ENCODE measurements at places on chromosomes 16 and 17.
A peak's percentile ranks its signal among the peaks of the same experiment; 100 is the strongest.

DNA sequence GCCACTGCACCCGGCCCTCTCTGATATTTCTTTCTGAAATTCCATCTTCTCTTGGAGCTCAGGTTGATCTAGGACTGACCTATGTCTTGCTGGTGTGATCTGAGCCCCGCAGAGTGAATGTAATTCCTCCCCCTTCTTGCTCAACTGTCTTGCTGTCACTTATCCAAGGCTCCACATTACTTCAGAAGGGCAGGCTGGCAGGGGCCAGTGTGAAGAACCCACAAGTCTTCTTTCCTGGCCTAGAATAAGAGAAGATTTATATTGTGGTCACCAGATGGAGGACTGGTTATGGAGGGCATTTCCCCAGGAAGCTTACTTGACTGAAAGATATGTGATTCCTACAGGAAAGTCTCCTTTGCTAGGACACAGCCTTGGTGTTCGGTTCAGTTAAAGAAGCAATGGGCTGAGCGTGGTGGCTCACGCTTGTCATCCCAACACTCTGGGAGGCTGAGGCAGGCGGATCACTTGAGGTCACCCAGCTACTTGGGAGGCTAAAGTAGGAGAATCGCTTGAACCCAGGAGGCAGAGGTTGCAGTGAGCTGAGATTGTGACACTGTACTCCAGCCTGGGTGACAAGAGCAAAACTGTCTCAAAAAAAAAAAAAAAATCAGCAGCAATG lies 13.4 kb downstream of the ITGAL start:
- DNase-seq: peak; percentile 6

DNA sequence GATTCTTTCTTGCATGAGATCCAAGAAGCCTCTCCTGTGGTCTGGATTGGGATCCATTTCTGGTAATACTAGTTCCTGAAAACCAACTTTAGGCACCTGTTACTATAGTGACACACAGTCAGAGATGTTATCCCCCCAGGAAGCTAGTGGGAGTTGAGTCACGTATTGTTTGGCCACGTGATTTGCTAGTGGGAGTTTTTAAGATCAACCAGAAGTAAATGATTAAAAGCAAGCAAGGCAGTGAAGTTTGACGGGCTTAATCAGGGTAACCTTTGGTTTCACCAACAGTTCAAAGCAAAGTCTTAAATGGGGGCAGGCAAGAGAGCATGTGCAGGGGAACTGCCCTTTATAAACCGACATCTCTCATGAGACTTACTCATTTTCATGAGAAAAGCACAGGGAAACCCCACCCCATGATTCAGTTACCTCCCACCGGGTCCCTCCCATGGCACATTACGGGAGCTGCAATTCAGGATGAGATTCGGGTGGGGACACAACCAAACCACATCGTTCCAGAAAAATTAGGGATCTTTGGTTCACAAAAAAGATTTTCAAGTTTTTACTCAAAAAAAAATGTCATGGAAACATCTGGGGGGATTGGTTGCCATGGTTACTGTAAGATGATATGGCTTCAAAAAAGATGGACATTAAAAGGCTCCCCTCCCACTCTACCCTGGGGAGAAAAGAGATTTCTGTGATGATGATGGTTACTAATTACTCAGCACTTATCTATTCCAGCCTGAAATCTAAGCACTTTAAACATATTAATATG lies 483.1 kb upstream of the ERCC4 start:
- DNase-seq: no peak

DNA sequence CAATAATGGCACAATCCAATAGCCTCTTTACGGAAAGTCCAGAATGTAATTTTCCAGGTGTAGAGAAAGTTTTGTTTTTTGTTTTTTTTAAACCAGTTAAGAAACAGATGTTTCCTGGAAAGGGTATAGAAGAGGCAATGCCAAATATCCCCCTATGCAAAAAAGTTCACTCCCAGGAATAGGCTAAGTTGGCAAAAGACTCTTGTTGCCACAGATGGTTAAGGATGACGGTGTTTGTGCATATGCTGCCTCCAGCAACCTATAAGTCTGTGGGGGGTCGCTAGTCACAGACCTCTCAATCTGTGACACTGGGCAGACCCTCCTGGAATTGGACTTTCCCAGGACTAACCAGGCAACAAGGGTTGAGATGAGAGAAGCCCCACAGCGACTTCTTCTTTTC lies 20.9 kb upstream of the HP start:
- DNase-seq: no peak

DNA sequence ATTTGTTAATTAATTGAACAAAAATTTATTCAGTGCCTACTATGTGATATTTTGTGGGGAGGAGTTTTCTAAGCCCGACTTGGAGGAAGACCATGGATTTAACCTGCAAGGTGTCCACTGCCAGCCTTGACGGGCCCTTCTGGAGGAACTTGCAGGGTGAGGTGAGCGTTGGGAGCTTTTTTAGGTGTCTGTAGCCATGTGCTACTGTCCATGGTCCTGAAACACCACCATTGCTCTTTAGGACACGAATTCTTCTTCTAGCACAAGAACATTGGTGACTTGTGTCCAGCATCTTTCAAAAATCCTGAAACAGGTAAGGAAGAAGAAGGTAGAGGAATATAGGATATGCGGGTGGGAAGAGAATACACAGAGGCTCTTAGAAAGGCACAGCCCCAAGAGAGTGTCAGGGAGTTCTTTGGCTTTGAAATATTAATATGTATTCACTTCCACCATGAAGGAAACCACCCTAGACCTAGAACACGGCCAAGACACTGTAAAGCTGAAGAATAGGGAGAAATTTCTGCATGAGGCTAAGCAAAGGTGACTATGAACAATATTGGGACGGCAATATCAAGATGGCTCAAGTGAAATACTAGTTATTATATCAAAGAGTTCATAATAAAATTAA lies 27.9 kb upstream of the OR4D1 start:
- peak; percentile 12 for DNase-seq

DNA sequence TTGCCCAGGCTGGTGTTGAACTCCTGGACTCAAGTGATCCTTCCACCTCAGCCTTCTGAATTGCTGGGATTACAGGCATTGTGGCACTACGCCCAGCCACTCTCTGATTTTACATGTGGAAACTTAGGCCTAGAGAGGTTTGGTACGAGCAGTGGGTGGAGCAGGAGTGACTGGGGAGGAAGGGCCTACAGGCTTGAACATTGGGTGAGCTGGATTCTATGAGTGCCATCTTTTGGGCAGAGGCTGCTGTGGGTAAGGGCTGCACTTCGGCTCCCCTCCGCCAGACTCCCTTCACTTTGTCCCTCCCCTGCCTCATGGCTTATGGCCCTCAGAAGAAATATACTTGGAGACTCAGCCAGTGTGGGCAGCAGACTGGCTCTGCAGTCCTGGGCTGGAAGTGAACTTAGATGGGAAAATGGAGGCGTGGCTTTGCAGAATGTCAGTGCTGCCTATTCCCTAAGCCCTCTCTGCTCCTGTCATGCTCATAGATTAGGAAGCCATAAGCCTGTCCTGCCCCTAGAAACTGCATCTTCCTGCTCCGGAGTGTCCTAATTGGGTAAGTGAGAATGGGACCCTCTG lies 9.5 kb upstream of the MRC2 start:
- DNase-seq: no peak

- DNase-seq: no peak
Observed at GRCh38 chr17:58311429-58311894, 17.1 kb downstream of the TSPOAP1 start.

GRCh38 chr16:10641953-10642949 lies 52.5 kb downstream of the TEKT5 start:
- DNase-seq: no peak

DNA sequence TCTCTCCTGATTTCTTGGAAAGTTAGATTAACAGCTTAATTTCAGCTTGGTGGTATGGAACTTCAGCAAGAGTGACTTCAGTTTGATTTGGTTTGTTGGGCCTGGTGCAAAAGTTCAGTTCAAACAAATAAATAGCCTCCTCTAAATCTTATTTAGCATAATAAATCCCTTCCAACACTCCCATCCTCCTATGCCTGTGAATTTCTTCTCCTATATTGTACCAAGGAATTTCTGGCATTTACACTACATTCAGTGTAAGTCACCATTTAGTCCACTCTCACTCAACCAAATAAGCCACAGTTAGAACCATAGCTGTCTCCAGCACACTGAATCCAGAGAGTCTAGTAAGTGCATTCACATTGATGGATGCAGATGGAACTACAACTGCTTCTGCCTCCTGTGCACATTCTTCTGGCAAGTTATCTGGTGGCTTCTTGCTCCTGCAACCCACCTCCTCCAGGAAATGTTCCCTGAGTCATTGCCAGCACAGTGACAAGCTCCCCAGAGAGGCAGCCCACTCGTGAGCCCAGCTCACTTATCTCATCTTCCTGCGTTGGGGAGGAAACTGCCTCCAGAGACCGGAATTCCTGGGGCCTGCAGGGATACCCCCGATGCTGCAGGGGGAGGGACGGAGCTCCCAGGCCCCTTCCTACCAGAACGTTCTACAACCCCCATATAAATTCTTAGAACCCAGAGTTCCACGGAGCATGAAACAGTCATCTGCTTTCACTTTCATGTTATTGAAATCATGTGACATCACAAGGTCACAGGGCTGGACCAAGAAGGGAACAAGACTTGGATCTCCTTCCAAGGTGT lies 318.3 kb downstream of the PHKB start:
- no peak for DNase-seq

- no peak for DNase-seq
Observed at GRCh38 chr16:80576343-80576912, 35.6 kb downstream of the DYNLRB2 start.

- DNase-seq: no peak
Observed at GRCh38 chr17:17724307-17725010, 43.2 kb downstream of the RAI1 start.

GRCh38 chr16:64659866-64660265 lies 462.0 kb downstream of the CDH11 start:
- DNase-seq: no peak

GRCh38 chr17:75830164-75831031 lies 13.8 kb downstream of the UNC13D start:
- DNase-seq: no peak

DNA sequence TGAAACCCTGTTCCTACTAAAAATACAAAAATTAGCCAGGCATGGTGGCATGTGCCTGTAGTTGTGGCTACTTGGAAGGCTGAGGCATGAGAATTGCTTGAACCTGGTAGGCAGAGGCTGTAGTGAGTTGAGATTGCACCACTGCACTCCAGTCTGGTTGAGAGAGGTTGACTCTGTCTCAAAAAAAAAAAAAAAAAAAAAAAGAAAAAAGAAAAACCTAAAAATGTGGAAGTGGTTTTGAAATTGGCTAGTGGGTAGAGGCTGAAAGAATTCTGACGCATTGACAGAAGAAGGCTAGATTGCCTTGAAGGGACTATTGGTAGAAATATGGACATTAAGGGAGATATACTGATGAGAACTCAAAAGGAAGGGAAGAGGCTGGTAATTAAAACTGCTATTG lies 33.6 kb upstream of the CPPED1 start:
- no peak for DNase-seq

DNA sequence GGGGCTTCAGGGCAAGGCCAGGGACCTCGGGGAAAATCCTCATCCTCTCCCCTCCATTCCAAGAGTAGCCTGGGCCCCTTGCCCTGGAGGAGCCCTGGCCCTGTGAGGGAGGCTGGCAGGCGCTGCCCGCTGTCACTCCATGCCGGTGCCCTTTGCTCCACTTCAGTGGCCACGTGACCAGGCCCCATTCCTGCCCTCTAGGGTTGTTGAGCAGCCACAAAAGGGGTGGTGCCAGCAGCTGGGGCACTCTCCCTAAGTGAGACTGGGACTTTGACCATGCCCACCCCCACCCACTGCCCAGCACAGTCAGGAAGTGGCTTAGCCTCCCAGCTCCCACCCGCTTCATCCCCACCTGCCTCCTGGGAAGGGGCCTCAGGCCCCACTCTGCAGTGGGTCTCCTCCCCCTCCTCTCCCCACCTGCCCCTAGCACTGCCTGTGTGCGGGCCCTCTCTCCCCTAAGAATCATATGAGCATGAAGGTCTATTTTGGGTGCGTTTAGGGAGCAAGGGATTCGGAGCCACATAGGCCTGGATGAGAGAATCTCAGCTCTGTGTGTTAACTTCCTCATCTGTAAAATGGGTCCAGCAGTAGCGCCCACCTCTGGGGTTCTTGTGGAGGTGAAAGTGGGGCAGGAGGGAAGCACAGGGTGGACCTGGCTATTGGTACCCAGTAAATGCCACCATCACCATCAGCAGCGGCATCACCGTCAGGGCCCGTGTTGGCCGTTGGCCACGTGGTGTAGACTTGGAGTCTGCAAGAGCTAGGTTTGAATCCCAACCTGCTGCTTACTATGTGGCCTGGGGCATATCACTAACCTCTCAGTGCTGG lies 7.2 kb downstream of the PDK2 start:
- no peak for DNase-seq

GRCh38 chr17:75152523-75152921 lies 1.8 kb downstream of the JPT1 start:
- DNase-seq: no peak

DNA sequence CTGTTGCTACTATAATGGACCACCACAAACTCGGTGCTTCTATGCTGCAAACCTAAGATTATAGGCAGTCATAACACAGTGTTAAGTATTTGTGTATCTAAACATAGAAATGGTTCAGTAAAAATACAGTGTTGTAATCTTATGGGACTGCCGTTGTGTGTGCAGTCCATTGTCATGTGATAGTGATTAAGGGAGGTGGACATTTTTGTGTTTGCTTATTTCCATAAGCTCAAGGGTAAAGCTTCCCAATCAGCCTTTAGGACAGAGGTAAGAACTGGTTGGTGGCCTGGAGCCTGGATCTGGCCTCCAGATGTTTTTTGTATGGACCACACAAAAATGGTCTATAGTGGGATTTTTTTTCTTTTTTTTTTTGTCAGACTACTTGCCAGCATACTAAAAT lies 29.9 kb downstream of the WWOX start:
- no peak for DNase-seq

- DNase-seq: no peak
Observed at GRCh38 chr17:80679816-80680215, 135.2 kb downstream of the RPTOR start.

DNA sequence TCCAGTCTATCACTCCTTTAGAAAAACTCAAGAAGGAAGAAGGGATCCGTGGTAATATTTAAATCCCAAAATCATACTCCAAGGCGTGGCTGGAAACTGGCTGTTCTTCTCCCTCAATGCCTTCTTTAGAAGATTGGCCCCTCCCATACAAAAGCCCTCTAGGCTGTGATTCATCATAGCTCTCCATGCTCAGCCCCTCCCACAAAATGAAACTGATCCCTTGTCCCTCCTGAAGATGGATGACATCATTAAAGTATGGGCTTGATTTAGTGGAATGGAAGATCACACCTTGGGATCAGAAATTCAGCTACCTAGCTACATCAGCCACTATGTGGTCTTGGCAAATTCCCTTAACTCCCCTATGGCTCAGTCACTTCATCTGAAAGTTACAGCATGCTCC lies 4.1 kb downstream of the GRIN2A start:
- DNase-seq: no peak

- DNase-seq: no peak
Observed at GRCh38 chr17:16880121-16880842, 91.6 kb downstream of the TNFRSF13B start.
